ENCODE measurements at places on chromosomes 5 and 9.

- DNase-seq = no peak
These were observed 3.5 kb upstream of the PHYHD1 start for GRCh38 chr9:128917151-128917849.

DNA sequence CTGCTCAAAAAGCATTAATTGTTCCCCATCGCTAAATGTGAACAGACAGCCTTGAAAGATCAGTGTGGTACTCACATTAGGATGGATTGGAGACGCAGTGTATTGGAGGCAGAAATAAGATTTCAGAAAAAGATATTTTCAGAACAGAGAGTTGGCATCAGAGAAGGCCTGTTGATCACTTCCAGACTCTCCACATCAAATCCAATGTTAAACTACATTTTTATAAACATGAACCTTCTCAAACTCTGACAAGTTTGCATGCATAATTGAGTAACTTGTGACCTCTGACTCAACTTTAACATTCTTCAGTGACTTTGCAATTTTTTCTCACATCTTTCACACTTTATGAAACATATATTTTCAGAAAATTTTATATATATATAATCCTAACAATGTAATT is 919.6 kb upstream of the SEMA6A start:
- no peak for DNase-seq

GRCh38 chr9:68644831-68645230 is 60.2 kb upstream of the PIP5K1B start:
- no peak for DNase-seq

- no peak for DNase-seq
These were observed 287.8 kb upstream of the RASA1 start for GRCh38 chr5:86979811-86980411.

DNA sequence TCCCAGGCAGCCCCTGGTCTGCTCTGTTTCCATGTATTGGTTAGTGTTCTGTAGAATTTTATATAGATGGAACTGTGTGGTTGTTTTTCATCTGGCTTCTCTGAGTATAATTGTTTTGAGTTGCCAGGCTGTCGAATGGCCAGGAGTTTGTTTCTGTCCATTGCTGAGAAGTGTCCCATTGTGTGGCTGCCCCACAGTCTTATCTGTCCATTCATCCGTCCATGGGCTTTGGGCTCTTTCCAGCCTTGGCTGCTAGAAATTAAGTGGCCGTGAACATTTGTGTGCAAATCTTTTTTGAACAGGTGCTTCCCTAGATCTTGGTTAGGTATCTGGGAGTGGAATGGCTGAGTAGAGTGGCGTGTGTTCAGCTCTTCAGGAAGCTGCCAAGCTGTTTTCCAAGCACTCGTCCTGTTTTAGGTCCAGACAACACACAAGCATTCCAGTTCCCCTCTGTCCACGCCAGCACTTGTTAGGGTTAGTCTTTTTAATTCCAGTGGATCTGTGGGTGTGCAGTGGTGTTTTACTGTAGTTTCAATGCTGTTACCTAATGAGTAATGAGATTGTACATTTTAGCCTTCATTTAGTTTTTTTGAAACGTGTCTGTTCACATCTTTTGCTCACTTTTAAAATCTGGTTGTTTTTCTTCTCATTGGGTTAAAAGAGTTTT is 122.2 kb upstream of the CACNA1B start:
- DNase-seq = no peak

DNA sequence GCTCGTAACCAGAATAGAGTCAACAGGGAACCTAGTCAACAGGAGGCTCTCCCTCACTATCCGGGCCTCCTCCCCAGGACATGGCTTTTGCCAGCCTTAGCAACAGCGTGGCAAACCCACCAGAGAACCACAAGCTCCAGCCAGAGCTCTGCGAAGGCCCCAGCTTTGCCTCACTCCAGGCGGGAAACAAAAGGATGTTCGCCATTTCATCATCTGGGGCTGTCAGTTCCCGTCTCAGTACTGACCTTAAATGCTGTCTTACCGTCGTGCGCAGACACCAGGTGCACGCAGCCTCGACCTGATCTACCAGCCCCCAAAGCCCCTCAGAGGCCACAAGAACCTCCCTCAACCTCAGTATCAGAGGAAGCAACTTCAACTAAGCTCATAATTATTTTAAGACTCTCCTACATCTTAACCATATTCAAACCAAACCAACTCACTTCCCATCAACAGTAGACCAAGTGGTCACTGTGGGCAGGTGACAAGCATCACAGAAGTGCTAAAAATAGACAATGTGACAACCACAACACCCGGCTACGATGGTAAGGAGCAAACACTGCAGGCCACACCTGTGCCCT is 71.4 kb downstream of the SEMA4D start:
- DNase-seq = no peak

DNA sequence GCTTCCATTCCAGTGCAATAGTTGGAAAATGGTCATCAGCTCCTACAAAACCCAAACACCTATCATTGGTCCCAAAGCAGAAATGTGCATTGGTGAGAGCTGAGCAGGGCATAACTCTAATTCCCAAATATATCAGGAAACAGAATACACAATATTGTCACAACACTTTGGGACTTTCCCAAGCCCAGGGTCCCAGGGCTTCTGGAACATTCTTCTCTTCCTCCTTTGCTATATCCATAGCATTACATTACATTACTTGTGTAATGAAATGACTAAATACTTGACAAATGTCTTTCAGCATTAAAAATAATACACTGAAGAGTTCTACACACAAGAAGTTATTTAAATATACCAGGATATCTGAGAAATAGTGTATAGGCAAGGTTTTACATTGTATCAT is 45.6 kb downstream of the LIX1 start:
- no peak for DNase-seq

DNA sequence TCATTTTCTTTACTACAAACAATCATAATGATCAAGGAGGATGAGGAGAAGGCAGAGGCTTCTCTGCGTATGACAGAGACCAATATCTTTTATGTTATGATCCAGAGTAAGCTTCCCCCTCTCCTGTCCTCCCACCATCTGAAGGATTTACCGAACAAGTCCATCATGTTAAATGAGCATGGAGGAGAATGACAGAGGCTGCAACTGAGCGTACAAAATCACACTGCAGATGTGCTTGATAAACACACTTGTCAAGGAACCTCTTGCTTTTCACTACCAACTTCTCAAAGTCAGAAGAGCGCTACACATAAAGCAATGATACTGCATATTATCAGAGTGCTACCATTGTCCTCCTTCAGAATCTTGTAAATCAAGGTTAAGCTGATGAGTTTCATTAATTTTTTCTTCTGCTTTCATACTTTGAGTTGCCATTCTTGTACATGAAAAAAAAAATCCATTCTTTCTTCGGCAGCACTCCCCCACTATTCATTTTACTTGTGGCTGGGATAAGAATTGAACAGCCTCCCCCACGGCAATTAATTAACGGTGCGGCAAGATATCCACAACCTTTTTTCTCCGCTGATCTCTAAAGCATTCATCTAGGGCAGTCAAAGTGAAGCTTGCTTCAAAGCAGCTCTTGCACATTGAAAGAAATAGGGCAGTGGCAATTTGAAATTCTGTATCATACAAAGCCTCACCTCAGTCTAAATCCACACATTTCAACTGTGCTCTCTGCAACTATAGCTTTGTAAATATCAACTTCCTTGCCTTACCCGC is 673.9 kb upstream of the DMAC1 start:
- DNase-seq = no peak

DNA sequence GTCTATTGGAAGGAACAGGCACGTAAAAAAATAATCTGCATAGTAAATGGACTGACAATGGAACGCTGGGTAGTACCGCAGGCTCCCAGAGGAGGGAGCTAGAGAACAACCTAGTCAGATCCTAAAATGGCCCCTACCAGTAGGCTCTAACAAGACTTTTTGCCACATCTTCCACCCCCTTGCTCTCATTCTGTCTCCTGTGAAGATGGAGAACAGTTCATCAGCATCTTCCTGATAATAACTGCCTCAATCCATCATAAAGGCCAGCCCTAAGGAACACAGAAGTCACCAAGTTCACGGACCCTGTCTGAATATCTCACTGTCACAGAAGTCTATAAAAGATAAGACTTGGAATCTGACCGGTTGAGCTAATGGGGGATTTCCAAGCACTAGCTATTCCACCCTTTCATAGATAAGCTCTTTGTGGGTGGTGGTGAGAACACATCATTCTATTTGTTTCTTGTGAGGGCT is 133.4 kb downstream of the SLC1A3 start:
- DNase-seq = peak; percentile 34

GRCh38 chr9:137189297-137190295 is 1.1 kb downstream of the SSNA1 start:
- DNase-seq = no peak

- no peak for DNase-seq
These were observed 47.9 kb downstream of the STOM start for GRCh38 chr9:121322037-121322736.

- DNase-seq = no peak
These were observed 37.0 kb downstream of the TNFSF8 start for GRCh38 chr9:114893221-114894010.

DNA sequence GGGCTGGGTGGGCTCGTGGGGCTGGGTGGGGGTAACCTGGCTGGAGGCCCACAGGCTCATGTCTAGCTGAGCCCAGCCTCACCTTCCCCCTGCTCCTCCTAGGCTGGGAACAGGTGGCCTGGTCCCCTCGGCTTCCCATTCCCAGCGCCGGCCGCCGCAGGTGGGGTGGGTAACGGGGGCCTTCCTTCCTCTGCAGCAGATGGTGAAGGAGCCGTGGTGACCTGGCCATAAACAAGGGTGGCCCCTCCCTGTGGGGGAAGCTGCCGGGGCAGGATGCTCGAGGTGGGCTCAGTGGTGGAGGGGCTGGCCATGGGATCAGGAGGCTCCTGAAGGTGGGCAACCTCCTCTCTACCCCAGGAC is 41.0 kb upstream of the EGFL7 start:
- DNase-seq = no peak

- DNase-seq = no peak
These were observed 297.6 kb downstream of the KDM4C start for GRCh38 chr9:7055171-7055903.

- DNase-seq = no peak
These were observed 45.1 kb downstream of the KIAA1958 start for GRCh38 chr9:112531666-112532282.

DNA sequence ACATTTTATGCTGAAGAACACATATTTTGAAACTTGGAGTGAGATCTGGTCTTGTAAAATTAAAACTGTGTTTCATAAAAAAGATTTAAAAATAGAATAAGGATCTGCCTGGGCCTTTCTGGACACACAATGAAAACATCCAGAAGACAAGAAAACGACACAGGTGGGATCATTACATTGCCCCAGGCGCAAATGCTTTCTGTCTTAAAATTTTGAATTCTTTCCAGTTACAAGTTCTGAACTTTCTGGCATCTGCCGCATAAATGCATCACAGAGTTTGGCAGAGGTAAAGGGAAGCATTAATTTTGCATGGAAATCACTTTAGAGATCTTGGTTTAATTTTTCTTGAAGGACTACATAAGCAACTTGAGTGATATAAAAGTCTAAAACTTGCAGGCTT is 219.6 kb downstream of the WDR70 start:
- no peak for DNase-seq

GRCh38 chr9:89637787-89638186 is 33.0 kb downstream of the GADD45G start:
- no peak for DNase-seq

DNA sequence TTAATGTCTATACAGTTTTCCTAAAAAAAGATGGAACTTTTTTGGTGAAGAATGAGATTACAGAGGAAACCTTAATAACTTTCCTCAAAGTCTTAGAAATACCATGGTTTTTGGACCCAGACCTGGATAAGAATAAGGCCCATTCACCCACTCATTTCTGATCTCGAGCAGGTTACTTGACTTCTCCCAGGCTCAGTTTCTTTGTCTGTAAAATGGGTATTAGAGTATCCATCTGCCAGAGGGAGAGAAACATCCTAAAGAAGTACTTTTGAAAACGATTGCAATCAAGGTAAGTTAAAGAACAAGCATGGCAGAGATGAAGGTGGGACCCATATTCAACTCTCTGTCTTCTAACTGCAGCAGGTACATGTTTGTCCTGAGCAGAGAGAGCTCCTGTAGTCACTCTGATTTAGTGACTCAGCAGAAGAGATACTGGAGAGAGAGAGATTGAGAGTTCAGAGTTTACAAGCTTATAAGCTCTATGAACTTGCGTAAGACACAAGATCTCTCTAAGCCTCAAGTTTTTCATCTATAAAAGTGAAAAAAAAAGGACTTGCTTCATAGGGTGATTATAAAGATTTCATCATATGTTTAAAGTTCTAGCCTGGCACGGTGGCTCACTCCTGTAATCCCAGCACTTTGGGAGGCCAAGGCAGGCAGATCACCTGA is 379.4 kb upstream of the SGCD start:
- DNase-seq = no peak

DNA sequence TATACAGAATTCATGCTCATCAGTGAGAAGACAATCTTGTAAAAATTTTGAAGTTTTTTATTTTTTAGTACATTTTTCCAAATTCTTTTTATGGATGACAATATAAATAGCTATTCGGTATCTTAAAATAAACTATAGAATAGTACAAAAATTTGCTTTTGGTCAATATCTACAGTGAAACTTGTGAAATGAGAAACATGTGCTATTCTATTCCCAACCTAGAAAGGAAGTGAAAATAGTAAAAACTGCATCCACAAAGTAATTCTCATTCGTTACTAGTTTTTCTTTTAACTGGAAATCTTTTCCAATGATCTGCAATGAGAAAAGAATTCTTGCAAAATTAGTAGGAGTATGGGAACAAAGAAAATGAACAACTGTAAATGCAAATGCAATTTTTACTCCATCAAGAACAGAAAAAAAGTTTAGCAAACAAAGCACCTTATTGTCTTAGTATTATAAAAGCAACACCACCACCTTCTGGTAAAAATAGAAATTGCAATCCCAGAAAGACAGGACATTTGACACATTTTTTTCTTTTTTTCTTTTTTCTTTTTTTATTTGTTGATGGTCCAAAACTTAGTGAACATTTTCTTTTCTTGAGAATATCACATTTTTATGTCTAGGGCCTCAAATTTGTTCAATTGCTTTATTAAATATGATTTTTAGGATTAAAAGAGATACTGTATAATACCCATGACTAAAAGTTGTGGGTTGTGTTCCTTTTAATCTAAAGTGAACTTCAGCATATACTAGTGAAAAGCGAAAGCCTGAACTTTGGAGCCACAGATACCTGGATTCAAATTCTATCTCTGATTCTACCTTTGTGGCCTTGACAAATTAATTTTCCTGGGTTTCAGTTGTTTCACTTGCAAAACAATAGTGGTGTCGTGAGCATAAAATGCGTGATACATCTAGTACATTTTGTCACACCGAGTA is 72.3 kb downstream of the SLCO4C1 start:
- DNase-seq = no peak

DNA sequence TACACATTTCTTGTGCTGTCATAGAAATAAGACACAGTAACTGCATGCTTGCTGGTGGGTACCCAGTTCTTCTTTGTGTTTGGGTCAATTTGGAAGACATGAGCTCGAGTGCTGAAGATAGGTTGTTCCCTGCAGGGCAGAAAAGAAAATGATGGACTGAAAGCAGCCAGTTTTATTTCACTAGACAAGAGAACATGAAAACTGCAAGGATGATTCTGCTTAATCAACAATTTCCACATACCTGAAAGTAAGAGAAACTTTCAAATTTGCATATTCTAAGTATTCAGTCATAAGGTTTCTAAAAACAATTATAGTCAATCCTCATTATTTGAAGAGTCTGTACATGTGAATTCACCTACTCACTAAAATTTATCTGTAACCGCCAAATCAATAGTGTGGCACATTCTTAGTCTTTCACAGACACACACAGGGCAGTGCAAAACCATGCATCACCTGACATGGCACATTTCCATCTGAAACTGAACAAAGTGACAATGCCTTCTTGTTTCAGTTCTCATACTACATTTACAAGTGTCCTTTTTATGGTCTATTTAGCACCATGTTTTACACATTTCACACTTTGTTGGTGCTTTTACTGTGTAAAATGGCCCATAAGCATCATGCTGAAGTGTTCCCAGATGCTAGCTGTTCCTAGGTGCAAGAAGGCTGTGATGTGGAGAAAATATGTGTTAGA is 56.9 kb downstream of the HOMER1 start:
- no peak for DNase-seq

All from stimulated activated CD8-positive, alpha-beta memory T cell treated with anti-CD3 and anti-CD28 coated beads, Interleukin-4, amount 100 ng/mL, for 1 hour (primary cell).